ENCODE measurements at places on chromosomes 12 and 14. TPM values are rescaled to one million over a fixed set of nuclear protein-coding genes. Genes with fewer than 3 reads are reported as not detected.

LRP1-AS gene
- not detected for total RNA-seq

SERPINA9 gene
- total RNA-seq = not detected

KRT72 gene
- not detected for total RNA-seq

PROX2 gene
- total RNA-seq = not detected

TAS2R42 gene
- not detected for total RNA-seq

KRT82 gene
- not detected for total RNA-seq

Measured in smooth muscle cell of the coronary artery (primary cell).